NCI-H1930 (cell line): ENCODE measurements at places on chromosomes 5 and 9.

DNA sequence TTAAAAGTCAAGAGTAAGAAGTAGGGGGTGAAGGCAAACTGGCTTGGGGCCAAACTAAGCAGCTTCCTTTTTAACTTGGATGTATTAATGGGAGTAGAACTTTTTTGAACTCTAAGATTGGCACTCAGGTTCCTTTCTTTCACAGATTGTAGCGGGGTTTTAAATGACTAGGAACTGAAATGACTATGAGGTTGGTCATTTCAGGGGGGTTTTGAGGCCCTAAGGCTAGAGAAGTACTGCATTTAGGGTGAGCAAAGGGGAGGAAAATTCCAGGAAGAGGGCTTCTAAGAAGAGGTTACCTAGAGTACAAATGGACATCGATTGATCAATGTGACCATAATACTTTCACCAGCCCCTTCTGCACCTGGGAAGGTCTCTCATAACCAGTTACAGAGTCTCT lies 381.8 kb downstream of the MLLT3 start:
- no peak for DNase-seq

GRCh38 chr5:4099386-4099785 lies 503.8 kb downstream of the IRX1 start:
- no peak for DNase-seq

DNA sequence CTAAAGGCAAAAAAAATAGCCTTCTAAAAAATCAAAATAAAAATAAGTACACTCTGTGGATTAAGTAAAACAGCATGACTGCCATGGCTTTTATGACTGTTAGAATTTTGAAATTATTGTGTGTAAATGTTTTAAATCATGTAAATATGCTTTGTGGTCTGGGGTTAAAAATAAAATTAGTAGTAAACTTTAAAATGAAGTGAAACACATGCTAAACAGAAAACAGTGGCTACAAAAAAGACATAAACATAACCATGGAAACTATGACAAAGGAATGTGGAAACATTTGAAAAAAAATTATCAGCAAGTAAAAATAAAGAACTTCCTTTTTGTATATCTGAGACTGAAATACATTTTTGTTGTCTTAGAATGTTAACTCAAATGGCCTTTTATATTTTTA lies 134.5 kb upstream of the SPEF2 start:
- DNase-seq, result no peak

DNA sequence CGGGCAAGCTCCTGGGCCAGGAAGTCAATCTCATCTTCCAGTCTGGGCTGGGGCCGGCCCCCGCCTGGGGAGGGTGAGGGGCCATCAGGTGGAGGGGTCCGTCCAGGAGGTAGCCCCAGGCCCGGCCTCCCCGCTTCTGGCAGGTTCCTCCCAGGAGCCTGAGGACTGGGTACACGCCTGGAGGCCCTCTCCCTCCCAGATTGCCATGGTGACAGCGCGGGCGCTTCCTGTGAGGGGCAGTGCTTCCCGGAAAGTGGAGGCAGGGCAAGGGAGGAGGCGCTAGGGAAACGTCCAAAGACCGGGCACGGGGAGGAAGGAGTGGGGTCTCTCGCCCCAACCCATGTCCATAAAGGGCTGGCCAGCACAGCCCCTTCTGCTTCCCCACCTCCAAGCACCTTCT lies 4.9 kb downstream of the NPDC1 start:
- DNase-seq, result no peak

DNA sequence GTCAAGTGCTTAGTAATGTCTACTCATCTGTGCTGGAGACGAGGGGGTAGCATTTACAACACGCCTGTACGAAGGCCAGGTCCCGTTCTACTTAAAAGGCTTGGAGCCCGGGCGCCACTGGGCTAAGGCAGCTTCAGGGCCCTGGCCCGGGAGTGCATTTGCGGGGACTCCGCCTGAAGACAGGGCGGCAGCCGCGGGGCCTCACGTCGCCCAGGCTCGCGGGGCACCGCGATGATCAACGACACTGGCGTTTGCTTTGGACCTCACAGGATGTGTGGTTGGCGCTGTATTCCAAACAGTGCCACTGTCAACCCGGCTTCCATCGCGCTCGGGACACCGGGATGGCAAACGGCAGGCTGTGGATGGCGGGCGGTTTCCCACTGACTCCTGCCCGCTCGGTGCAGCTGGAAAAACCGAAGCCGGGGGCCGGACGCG lies 1.1 kb upstream of the TENT4A start:
- peak; percentile 55 for DNase-seq

GRCh38 chr5:148268566-148268965 lies at the start of gene SPINK13:
Gene SPINK13 (plus strand): TSS chr5:148268794. CDS start chr5:148270073, 1,279 bp downstream.
- DNase-seq, result no peak

GRCh38 chr5:16946725-16947124 lies 10.6 kb upstream of the MYO10 start:
- DNase-seq, result no peak

DNA sequence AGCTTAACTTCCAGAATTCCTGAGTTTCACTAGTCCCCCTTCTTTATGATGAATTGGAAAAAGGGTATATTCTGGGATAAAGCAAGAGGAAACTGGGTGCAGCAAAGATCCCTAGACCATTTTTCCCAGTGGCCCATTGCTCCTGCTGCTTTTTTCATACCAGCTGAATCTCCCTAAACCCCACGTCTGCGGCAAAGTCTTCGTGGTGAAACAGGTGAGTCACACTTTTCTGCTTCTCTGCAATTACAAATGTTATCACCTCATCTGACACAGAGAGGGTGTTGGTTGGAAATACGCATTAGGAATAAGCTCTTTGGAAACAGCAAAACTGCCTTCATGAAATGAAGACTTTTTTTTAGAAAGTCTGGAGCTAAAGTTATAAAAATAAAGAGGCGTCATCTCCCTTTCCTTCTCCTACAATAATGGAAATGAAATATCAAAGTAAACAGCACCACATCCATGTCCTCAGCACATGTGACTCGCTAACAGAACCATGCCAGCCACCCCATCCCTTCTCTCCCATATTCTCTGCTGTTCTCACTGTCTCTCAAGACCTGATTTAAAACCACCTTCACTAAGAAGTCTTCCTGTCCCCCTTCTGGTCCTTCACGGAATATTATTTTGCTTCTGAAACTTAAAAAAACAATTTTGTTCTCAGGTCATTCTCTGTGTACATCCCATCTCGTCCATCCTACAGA lies 39.5 kb upstream of the GLRX start:
- DNase-seq, result no peak

DNA sequence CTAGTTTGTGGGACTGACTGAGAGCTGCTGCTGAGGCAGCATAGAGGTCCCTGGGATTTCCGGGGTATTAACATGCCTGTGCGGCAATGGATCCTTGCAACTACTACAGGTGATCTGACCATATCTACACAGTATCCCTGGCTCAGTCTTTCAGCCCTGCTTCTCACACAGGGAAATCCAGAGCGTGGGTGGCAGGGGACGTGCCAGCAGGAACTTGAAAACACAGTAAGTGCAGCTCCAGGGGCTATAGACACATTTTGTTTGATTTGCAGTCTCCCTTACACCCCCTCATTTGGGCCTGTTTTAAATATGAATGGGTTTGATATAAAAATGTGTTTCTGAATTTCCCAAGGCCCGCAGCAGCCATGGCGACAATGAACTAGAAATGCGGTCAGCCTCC lies 209.5 kb downstream of the DCP2 start:
- DNase-seq, result no peak

DNA sequence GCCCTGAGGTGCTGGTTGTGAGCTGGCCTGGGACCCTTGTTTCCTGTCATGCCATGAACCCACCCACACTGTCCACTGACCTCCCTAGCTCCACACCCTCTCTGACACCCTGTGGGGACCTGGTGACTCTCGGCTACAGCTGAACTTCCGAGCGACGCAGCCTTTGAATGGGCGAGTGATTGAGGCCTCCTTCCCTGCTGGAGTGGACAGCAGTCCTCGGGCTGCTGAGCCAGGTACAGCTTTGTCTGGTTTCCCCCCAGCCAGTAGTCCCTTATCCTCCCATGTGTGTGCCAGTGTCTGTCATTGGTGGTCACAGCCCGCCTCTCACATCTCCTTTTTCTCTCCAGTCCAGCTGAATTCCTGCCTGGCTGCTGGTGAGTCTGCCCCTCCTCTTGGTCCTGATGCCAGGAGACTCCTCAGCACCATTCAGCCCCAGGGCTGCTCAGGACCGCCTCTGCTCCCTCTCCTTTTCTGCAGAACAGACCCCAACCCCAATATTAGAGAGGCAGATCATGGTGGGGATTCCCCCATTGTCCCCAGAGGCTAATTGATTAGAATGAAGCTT lies 6.1 kb downstream of the CA9 start:
- DNase-seq, result no peak

DNA sequence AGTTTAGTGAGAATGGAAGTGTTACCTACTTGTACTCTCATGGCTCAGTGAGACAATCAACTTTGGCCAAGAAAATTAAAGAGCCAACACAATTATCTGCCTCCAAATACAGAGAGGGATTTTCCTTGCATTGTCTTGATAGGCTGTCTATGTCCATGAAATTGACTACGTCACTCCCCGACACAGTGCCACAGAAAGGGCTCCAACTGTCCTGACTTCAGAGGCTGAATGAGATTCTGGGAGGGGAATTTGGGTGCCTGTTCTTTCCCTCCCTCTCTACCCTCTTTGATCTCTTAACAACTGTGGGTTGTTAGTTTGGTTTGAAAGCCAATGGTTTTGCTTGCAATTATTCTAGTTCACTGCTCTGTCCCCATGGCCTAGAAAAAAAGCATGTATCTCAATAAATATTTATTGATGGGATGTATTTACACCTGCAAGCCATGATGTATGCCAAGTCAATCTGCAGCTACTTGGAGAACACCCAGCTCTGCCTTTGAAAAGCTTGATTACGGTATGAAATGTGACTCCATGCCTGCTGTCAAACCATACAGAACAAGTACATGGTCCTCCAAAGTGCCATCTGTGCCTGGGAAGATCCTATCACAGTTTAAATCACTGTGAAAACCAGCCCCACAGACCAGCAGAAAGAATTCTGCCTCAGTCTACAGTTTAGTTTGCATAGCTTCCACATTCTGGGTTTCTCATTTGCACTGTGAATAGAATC lies 37.3 kb downstream of the CAPSL start:
- DNase-seq, result no peak

GRCh38 chr5:35372482-35372881 lies 142.2 kb upstream of the PRLR start:
- DNase-seq, result no peak

DNA sequence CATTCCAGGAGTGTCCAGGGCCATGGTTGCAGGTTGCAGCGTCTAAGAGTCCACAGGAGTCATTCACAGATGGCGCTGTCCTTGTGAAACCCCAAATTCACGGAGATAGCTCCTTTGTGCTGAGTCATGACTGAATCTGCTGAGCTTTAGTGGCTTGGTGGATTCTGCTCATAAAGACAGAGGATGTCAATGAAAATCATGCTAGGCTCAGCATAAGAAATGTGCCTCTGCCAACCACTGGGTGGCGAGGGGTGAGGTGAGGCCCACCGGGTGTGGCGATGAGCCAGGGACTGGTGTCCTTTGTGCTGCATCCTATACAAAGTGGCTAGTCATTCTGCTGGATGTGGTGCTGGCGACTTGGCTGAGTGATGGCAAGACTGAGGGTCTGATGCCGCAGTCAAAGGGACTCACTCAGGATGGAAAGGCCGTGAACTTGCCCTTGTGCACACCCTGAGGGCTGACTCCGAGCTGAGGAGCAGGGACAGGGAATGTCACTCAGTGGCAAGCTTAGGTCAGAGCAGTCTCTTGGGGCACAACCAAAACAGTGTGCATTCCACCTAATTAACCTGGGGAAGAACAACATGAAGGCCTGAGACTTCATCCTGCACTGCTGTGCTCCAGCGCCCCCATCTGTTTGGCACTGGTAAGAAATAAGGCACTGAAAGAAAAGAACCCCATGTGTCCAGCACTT lies 71.5 kb downstream of the DAP start:
- no peak for DNase-seq

- no peak for DNase-seq
Measured at GRCh38 chr9:118209343-118209742, 505.1 kb downstream of the TLR4 start.

DNA sequence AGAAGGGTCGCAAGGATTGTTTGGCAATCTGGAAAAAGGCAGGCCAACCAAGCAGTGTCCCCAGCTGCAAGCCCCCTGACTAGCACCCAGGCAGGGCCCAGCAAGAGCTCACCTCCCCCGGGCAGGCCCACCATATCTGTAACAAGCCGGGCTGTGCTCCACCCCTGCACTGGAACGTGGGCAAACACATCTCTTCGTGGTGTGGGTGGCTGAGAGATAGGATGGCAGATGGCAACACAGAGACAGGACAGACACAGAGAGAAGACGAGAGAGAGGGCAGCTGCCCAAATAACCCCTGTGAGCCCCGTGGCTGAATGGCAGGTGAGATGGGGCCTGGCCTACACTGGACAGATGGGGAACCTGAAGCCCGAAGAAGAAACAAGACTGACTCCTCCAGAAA lies 9.4 kb downstream of the BBLN start:
- no peak for DNase-seq

DNA sequence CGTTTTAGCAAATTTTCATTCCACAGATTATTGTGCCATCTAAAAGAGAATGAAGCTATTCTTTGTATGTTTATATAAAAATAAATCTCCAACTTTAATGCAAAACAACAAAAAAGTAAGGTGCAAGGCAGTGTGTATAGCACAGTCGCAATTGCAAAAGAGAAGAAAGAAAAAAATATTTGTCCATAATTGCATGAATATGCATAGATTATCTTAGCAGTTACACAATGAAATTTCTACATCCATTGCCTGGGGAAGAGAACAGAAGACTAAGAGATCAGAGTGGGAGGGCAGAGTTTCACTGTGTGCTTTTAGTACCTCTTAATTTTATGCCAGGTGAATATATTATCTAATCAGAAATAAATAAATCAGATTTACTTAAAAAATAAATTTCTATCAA lies 86.4 kb upstream of the LHFPL2 start:
- no peak for DNase-seq
